Hypothalamus (tissue), 51 donors: ENCODE measurements at places on chromosomes 12 and 14.
A peak's percentile ranks its signal among the peaks of the same experiment; 100 is the strongest.

DNA sequence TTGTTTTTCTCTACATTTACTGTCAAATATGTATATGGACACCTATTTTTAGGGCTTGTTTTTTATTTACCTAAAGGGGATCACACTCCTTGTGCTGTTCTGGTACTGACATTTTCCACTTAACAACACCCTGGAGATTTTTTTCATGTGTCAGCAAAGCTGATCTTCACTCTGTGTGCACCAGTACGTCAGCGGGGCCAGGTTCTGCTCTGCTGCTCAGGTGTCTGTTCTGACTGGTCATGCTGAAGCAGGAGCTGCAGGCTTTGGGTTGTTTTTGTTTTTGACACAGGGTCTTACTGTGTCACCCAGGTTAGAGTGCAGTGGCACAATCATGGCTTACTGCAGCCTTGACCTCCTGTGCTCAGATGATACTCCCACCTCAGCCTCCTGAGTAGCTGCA lies 81.9 kb upstream of the CCND2 start:
- no peak for DNase-seq

- DNase-seq: no peak
Observed at GRCh38 chr12:115451780-115452736, 768.1 kb upstream of the TBX3 start.

DNA sequence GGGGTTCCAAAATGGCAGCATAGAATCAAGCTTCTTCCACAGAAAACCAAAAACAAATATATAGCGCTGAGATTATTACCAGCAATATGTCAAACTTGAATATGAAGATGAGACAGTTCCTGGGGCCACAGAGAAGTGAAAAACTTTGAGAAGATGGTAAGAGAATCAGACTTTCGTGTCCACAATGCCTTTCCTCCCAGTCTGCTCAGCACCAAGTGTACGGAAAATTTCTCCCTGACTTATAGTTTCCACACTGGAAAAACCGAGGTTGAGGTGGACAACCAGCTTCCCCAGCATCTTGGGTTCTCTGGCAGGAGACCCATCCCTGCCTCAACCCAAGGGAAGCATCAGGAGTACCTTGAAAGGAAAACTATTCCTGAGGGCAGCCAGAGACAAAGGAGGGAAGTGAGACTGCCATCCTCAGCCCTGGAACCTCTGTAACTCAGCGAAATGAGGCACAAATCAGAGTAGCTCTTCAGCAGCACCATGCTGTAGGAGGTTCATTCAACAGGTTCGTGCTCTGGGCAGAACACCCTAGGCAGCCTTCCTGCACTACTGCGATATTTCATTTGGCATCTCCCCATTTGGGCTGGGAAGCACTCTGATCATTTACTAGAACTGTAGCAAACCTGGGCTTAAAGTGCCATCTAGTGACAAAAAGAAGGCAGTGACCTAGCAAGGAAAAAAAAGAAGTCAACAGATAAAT lies 52.4 kb upstream of the CAPRIN2 start:
- peak; percentile 50 for DNase-seq

GRCh38 chr12:2415568-2415944 lies 362.8 kb downstream of the CACNA1C start:
- no peak for DNase-seq

DNA sequence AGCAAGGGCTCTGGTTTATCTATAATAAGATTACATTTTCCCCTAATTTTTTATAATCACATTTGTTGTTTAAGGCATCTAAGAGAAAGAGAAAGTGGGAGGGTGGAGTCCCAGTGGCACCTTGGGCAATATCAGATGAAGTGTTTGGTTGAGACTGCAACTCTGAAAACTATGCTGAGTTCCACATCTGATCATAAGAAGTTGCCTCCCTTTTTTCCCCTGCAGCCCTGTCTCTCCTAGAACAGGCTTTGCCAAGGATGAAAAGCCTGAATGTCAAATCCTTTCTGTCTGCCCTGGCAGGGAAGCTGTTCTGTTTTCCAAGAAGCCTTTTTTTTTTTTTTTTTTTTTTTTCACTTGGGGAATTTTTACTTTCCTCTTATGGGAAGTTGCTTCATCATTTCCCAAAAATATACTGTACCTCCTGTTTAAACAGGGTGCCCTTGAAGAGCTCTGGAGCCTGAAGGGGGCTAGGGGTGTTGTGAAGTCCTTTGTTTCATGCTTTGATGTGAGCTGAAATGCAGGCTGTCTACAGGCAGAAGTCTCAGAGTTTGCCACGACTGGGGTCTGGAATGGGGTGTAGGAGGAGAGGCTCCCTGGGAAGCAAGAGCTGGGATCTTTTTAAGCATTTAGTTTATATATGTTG lies 71.3 kb downstream of the SUSD6 start:
- DNase-seq: no peak

- no peak for DNase-seq
Observed at GRCh38 chr12:111398530-111398929, 7.2 kb upstream of the SH2B3 start.

DNA sequence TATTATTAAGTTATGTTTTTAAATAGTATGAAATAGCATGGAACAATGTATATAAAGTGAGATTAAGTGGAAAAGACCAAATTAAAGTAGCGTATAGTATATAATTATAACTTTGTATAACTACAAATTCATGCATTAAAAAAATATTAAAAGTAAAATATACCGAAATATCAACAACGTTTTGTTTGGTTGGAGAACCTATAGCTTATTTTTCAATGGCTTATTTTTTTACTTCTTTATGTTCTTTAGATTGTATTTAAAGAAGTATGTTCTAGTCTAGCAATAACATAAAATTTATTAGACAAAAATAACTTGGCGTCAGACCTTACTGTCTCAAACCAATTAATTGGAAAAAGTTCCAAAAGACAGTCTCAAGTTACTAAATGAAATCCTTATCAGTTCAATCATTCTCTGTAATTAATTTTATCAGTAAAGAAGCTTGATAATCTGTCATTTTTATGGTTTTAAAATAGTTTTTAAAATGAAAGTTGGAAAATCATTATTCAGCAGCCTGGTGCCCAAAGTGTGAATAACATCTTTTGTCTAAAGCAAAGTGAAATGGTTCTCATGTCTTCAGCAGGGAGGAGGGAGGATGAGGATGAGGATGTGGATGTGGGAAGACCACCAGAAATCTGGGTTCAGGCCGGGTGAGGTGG lies 46.7 kb downstream of the IRAK3 start:
- DNase-seq: no peak

GRCh38 chr12:122958198-122958888 lies 7.9 kb downstream of the ABCB9 start:
- DNase-seq: no peak

DNA sequence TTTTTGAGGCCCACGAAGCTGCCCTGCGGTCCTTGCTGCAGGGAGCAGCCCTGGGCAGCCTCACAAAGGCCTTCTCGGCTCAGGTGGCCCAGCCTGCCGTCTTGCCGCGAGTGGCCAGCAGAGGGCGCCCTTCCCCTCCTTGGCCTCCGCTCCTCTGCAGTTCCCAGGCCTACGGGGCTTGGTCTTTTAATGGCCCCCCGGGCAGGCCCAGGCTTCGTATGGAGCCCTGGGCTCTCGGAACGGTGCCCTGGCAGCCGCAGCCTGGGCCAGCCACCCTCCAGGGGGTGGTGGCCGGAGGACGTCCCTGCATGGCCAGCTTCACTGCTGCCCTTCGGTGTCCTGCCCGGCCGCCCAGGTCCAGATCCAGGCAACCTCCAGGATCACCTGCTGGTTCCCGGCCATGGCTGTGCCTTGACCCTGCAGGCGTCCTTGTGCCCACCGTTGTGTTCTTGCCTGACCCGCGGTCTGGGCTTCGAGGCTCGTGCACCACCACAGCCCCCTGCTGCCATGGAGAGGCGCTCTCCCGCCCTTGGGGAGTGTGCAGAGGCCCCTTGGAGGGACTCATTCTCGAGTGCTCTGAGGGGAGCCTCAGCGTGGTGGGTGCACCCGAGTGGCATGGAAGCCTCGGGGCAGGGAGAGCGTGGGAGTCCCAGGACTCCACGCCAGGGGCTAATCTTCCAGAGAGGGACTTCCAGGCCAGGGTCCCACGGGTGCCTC lies 9.4 kb downstream of the ASPG start:
- no peak for DNase-seq

- DNase-seq: no peak
Observed at GRCh38 chr12:123085730-123086487, 65.0 kb downstream of the PITPNM2 start.

DNA sequence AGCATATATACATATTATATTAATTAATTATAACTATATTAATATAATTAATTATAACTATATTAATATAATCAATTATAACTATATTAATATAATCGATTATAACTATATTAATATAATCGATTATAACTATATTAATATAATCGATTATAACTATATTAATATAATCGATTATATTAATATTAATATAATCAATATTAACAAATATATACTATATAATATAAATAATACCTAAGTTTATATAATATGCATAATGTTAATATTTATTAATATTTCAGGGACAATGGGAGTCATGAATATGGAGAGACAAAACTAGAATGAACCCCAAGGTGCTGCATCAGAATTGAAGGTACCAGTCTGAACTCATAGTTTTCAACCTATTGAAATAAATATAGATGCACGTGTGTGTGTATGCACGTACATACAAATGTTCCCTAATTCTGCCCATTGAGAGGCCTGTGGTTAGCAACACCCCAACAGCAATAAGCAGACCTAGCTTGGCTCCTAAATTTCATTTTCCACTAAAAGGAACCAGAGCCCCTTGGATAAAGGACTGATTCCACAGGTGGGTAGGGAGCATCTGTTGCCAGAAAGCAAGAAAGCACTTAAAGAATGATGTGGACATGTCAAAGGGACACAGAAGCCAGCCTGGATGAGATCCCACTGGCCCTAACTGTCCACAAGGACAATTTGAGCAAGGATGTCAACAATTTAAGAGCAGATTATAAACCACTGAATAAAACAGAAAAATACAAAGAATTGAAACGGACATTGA lies 21.3 kb downstream of the SSH1 start:
- no peak for DNase-seq

DNA sequence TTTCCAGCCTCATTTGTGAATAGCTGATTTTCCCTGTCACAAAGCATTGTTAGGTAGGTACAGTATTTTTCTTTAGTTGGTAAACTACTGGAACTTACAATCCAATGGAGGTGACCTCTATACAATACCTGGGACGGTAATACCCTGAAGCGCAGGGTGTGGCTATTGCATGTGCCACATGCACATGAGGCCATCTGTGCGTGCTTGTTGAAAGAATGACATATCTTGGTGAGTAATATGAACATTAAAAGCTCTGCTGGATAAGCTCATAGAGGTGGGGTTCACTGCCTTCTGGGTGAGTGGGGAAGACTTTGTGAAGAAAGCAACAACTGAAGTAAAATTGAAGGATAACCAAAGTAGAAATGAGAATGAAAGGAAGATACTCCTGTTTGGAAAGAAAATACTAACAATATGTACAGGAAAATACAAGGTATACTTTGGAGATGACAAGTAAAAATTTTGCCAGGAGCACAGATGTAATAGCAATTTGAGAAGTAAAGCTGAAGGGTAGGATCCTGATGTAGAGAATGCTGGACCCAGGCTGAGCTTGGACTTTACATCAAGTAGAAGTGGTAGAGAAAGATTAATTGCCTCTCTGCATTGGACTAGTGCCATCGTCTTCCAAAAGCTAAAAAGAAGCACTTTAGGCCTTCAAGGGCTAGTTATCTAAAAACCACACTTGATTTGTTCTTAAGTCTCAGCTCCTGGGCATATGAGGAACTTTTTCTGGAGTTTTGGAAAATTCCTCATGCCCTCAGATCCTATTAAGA lies 97.1 kb downstream of the SLC38A6 start:
- DNase-seq: no peak

DNA sequence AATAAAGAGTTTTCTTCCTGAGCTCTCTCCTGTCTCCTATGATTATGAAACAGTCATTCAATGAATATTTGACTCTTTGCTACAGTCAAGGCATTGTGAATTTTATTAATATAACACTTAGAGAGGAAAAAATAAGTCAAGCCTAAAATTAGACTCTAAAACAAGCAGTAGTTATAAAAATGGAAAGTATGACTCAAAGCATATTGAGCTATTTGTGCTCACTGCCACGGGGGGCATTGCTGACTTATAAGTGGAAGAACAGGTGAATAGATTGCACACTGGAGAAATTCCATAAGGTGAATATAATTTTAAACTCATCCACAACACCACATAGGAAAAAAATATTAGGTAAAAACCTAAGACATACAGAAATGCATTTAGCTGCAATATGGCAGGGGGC lies 87.7 kb upstream of the CCDC196 start:
- DNase-seq: no peak

- DNase-seq: no peak
Observed at GRCh38 chr12:77953528-77954205, 123.0 kb downstream of the NAV3 start.

- DNase-seq: no peak
Observed at GRCh38 chr14:103427485-103428443, 42.5 kb downstream of the MARK3 start.

DNA sequence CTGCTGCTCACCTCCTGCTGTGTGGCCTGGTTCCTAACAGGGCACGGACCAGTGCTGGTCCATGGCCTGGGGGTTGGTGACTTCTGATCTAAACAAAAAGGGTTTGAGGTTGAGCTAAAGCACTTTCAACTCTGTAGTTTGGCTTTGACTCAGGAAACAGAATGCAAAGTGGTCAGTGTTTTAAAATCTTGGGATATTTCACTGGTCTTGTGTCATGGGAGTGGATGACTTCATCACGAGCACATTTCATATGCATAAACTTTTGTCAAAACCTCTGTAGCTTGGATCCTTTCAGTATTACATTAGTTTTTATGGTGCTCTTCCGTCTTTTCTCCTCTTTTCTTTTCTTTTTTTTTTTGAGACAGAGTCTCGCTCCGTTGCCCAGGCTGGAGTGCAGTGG lies 25.6 kb downstream of the FAM161B start:
- DNase-seq: no peak

- DNase-seq: no peak
Observed at GRCh38 chr12:31317471-31318395, 8.2 kb downstream of the SINHCAF start.
